ENCODE measurements at places on chromosomes 5 and 9.

GRCh38 chr9:125971050-125971449 is 223.9 kb downstream of the PBX3 start:
- no peak for DNase-seq

DNA sequence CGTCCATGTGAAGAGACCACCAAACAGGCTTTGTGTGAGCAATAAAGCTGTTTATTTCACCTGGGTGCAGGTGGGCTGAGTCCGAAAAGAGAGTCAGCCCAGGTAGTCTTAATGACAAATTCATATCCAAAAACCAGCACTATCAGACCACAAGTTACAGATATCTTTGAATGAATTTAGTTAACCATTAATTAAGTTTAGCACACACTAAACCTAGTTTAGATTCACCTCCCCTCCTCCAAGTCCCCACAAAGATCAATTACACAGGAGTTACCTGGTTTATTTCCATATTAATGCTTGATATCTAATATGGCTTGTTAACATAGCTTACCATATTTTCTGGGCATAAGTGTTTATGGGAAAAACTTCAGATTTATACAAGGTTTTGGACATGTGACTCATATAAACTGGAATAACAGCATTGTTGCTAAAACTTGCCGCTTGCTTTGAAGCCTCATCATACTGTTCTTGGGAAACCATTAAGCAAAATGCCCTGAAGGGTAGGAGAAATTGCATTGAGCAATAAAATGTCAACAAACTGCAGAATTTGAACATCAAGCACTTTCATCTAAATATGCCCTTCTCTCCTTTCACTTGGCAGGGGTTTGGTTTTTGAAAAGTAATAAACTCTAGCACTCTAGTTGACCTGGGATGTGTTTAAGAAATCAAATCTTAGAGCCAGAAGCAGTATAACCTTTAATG is 166.9 kb downstream of the SNCAIP start:
- DNase-seq: no peak

GRCh38 chr5:134430001-134430569 is 18.4 kb upstream of the CDKN2AIPNL start:
- DNase-seq: no peak

DNA sequence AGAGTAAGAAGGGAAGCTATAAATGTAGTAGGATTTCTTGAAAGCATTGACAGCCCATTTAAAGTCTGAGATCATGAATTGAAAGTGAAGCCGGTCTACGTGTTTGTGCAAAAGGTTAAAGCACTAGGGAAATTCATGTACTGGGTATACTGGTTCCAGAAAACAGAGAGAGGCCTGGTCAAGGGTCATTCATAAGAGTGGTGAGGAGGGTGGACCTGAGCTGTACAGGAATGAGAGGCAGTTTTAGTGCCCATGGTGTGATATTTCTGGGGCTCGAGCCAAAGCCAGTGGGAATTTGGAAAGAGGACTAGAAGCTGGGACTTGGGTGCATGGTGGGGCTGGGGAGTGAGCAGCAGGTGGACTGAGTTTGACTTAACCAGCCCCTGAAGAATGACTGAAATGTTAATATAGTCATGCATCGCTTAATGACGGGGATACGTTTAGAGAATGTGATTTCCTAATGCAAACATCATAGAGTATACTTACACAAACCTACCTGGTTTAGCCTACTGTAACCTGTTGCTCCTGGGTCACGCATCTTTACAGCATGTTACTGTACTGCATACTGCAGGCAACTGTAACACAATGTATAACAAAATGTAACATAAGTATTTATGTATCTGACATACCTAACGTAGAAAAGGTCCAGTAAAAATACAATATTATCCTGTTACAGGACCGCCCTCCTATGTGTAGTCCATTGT is 173.0 kb downstream of the MAST4 start:
- DNase-seq: no peak

DNA sequence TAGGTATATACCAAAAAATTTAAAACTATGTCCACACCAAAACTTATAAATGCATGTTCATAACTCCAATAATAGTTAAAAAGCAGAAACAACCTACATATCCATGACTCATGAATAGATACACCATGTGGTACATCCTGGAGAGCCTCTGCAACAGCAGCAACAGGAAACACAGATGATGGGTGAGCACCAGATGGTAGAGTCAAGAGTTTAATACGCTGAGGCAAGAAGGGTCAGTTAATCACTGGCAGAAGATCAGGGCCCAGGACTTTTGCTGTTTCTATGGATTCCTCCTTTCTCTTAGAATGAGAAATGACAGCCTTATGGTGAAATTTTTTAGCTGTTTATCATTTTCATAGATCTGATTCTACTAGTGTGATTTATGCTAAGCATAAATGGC is 351.8 kb upstream of the ADAMTSL1 start:
- no peak for DNase-seq

DNA sequence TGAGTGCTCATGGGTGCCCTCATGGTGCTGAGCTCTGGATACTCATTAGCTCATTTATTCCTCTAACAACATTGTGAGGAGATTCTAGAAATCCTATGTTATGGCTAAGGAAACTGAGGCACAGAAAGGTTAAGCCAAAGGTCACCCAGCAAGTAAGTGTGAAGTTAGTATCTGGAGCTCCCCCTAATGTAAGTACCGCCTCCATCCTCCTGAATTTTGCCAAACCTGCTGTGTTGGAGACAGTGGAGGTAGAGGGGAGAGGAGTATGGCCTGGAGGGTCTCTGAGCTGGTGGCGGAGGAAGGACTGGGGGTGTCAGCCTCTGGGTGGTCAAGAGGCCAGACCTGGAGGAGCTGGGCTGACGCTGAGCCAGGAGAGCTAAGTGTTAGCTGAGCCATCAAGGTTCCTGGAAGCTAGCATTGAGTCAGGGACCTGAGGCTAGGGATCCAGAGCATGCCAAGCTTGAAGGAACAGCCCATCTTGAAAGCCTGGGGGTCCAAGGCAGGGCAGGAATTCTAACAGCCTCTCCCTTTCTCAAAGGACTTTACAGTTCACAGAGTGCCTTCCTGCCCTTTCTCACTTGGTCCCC is 114.8 kb downstream of the RGS3 start:
- no peak for DNase-seq

GRCh38 chr9:14089051-14089803 is 224.7 kb downstream of the NFIB start:
- DNase-seq: no peak

DNA sequence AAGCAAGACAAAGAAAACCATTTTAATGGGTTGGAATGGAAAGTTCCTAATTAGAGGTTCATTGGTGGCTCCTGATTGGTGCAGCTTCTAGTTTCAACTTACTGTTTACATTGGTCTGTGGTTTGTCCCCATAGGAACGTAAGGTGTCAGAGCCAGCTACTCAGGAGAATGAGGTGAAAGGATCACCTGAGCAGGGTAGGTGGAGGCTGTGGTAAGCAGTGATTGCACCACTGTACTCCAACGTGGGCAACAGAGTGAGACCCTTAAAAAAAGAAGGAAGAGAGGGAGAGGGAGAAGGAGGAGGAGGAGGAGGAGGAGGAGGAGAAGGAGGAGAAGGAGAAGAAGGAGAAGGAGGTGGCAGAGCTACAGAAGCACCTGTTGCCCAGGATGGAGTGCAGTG is 30.4 kb downstream of the KCNIP1 start:
- DNase-seq: peak; percentile 36

Measured in NCI-H2107 (cell line).